ENCODE measurements at places on chromosomes 16 and 17.
A peak's percentile ranks its signal among the peaks of the same experiment; 100 is the strongest.

DNA sequence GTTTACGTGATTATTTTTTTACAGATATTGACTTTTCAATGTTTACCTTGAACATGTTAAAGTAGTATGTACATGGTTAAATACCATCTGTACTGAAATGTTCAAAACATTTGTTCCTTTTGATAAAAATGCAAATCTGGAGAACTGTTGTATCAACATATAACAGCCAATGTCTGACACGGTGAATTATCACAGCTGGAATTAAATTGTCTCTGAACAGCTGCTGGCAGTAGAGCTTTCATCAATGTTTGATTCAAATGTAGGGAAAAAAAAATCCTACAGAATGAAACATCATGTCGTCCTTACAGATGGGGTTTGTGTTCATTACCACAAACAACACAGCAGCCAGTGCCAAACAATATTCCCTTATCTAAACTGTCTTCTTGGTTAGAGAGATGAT lies 79.9 kb downstream of the TOX3 start:
- no peak for DNase-seq

DNA sequence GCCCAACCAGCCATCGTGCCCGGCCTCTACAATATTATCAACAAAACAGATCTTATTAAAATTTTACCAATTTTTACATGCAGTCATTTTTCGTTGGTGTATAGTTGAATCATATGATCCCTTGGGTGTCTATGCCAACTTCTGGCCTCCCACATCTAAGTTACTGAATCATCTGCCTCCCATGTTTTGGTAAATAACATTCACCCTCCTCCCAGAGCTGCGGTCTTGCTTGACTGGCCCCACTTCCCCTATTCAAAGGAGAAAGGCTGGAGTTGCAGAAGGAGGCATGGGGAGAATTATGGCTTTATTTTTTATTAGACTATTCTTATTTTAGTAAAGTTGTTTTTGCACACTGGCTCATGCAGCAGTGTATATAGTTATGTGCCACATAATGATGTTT lies 18.5 kb upstream of the CCL23 start:
- DNase-seq, result no peak

DNA sequence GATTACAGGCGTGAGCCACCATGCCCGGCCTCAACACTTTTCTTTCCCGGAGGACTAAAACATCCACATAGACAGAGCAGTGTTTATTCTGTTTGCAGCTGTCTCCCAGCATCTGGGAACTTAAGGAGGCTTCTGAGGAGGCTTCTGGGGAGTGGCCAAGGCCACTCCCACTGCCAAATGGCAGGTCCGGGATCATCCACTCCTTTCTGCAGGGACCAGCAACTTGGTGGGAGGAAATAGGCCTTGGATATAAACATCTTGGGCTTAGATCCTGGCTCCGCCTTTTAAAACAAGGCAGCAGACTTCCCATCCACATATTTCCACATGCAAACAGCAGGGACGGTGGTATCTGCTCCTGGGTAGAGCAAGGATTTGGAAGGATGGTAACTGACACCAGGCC lies 14.1 kb upstream of the SPATA32 start:
- DNase-seq, result no peak

DNA sequence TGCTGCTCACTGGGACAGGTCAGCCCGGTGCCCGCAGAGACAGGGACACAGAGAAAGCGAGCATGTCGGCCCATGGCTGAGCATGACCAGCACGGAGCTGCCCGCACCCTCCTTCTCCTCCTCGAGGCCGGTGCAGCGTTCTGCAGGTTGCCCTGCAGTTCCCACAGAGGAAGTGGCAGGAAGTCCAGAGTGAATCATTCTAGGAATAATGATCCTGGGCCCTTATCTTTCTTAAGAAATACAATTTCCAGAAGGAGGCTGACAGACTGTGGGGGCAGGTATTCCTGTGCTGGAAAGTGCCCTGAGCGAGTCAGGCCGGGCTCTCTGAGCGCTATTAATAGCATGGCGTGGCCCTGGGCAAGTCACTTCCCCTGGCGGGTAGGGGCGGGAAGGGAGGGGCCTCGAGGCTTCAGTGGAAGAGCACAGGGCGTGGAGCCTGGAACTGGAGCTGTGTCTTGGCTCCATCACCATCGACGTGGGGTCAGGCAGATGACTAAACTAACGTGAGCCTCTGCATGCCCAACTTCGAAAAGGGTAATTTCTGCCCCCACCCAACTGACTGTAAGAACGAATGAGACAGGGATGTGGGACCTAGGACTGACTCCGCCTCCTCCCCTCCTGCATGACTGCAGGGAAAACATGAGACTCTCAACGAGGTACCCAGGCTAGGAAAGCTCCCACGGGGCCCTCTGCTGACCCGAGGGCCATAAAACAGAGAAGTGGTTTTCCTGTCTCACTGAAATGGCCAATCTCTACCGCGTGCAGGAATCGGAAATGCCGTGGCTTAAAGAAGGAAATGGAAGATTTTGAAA lies 9.8 kb downstream of the TMEM204 start:
- no peak for DNase-seq

- no peak for DNase-seq
Observed at GRCh38 chr17:43465049-43465448, 18.7 kb upstream of the DHX8 start.

DNA sequence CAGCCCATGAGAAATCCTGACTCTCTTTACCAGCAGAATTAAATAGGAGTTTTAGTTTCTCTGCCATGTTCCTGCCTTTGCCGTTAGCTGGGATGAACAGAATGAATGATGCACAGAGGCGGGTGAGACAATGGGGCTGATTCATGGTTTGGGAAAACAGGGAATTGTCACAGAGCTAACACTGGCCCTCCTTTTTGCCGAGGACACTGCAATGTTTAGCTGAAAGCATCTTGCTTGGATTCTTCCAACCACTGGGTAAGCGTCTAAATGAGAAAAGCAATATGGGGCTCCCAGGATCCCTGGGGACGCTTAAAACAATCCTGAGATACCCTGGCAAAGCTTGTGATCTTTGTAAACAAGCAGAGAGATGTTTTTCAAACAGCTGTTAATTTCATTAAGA lies 12.8 kb upstream of the PAFAH1B1 start:
- DNase-seq, result no peak

GRCh38 chr17:66538776-66539175 lies 236.4 kb downstream of the PRKCA start:
- DNase-seq, result no peak

GRCh38 chr16:30368792-30369090 lies 1.6 kb downstream of the TBC1D10B start:
- DNase-seq, result no peak

- DNase-seq, result no peak
Observed at GRCh38 chr17:10136258-10136981, 62.0 kb downstream of the GAS7 start.

DNA sequence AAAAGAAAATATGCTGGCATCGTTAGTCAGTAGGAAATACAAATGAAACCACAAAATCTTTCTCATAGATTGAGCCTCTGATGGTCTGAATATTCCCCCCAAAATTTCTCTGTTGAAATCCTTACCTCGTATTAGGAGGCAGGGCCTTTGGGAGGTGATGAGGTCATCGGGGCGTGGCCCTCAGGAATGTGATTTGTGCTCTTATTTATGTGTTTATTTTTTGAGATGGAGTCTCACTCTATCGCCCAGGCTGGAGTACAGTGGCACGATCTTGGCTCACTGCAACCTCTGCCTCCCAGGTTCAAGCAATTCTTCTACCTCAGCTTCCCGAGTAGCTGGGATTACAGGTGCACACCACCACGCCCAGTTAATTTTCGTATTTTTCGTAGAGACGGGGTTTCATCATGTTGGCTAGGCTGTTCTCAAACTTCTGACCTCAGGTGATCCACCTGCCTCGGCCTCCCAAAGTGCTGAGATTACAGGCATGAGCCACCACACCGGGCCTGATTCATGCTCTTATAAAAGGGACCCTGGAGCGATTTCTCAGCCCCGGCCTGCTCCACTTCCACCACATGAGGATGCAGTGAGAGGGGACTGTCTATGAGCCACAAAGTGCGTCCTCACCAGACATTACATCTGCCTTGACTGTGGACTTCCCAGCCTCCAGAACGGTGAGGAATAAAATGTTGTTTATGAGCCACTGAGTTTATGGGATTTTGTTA lies 53.1 kb downstream of the DNAH17 start:
- DNase-seq, result no peak

DNA sequence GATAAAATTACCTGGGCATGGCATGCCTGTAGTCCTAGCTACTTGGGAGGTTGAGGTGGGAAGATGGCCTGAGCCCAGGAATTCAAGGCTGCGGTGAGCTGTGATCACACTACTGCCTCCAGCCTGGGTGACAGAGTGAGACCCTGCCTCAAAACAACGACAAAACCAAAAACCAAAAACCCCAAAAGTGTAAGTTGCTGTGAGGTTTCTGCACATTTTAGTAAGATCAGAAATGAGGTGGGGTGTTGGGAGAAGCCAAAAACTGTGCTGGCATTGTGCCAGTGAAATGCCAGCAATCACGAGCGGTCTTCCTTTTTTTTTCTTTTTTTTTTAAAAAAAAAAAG lies 114.6 kb downstream of the PITPNC1 start:
- no peak for DNase-seq

DNA sequence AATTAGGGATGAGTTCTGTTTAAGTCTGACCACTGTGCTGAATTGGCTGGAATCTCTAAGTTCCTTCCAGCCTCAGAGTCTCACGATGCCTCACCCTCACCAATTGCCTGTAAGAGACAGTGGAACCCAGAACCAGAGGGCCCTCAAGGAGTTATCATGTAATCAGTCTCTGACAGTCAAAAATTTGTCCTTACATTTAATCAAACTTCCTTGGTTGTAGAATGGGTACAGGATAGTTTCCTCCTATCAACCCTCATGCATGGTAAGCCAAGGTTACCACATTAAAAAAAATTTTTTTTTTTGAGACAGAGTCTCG lies 83.2 kb downstream of the CDK5R1 start:
- DNase-seq, result no peak

- no peak for DNase-seq
Observed at GRCh38 chr17:78826836-78827509, 13.6 kb downstream of the USP36 start.

GRCh38 chr17:30549864-30550511 lies 72.8 kb downstream of the GOSR1 start:
- DNase-seq, result no peak

DNA sequence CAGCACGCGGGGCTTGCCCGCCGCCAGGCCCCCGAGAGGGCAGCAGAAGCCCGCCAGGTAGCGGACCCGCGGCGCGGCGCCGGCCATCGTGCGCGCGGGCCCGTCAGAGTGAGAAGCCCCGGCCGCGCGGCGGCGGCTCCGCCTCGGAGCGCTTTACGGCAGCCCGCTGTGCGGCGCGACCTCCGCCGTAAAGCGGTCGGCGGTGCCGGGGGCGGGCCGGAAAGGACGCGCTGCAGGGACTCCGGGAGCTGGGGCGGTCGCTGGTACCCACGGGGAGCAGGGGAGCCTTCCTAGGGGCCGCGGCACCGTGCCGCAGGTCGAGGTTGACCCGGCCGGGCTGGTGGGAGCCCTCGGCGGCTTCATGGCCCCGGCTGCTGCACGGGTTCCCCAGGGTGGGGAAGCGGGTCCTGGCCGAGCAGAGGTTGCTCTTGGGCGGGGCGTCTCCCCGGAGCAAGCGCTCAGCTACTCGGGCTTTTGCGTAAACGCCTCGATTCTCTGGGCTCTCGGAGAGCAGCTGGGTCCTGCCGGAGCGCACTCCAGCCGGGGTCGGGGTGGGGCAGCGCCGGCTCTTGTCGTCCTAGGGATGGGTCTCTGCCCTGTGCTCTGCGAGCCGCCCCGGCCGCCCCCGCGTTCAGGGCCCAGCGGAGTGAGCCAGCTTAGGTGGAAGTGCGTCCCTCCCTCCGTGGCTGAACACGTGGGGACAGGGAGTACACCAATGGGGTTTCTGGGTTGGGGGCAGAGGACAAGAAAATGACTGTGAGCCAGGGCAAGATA lies at the start of gene FAAP100:
TSS of gene FAAP100 (minus strand) at position 110 of the 774 bp plus-strand sequence. CDS start at position 87, 23 bp downstream.
- DNase-seq, result peak; percentile 75
